ENCODE measurements at places on chromosomes 7 and 10.

GRCh38 chr10:74333174-74333573 lies 182.2 kb downstream of the ADK start:
- H3K4me3 ChIP-seq: no peak overlapping the region
- no peaks in the 10 kb centered on the region for H3K4me1 ChIP-seq
- no peak overlapping the region for H3K27ac ChIP-seq
- DNase-seq: no peak
- H3K27me3 ChIP-seq: no peaks in the 10 kb centered on the region

DNA sequence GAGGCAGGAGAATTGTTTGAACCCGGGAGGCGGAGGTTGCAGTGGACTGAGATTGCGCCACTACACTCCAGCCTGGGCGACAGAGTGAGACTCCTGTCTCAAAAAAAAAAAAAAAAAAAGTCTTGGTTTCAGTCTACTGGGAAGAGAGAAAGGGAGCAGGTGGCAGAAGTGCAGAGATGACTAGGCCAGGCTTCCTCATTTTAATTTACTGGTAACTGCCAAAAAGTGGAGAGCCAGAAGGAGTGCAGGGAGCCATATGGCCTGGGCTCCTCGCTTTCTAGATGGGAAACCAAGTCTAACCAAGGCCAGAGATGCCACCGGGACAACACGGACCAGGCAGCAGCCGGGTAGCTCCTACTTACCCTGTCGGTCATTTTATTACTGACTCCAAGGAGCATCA lies 12.2 kb downstream of the SEPHS1 start:
- no peak for DNase-seq
- no peak overlapping the region for H3K4me3 ChIP-seq
- H3K36me3 ChIP-seq: peaks cover 8% of the 10 kb centered on the region
- peaks cover 2% of the 10 kb centered on the region for H3K4me1 ChIP-seq
- H3K27ac ChIP-seq: no peak overlapping the region

GRCh38 chr7:86448856-86449255 lies 194.9 kb upstream of the GRM3 start:
- DNase-seq: no peak
- H3K27me3 ChIP-seq: no peaks in the 10 kb centered on the region
- no peak overlapping the region for H3K4me3 ChIP-seq
- H3K36me3 ChIP-seq: no peaks in the 10 kb centered on the region
- no peaks in the 10 kb centered on the region for H3K4me1 ChIP-seq

DNA sequence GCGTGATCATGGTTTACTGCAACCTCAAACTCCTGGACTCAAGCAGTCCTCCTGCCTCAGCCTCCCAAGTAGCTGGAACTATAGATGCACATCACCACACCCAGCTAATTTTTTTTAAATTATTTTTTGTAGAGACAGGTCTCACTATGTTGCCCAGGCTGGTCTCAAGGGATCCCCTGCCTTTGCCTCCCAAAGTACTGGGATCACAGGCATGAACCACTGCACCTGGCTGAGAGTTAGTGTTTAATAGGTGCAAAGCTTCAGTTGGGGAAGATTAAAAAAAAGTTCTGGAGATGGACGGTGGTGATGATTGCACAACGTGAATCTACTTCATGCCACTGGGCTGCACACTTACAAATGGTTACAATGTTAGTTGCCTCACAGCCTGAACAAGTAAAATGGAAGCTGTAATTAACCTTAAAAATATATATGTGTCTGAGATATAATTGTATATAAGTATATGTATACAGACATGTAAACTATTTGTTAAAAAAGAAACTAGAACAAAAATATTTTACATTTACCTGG lies 106.4 kb upstream of the ZNF438 start:
- no peak overlapping the region for H3K4me3 ChIP-seq
- H3K27me3 ChIP-seq: no peaks in the 10 kb centered on the region
- H3K36me3 ChIP-seq: no peaks in the 10 kb centered on the region
- no peak for DNase-seq
- H3K27ac ChIP-seq: no peak overlapping the region
- H3K4me1 ChIP-seq: peaks cover 17% of the 10 kb centered on the region

- H3K4me1 ChIP-seq: no peaks in the 10 kb centered on the region
- no peak overlapping the region for H3K4me3 ChIP-seq
- no peak overlapping the region for H3K27ac ChIP-seq
- DNase-seq: no peak
- no peaks in the 10 kb centered on the region for H3K27me3 ChIP-seq
Observed at GRCh38 chr10:15804109-15804508, 56.2 kb downstream of the MINDY3 start.

DNA sequence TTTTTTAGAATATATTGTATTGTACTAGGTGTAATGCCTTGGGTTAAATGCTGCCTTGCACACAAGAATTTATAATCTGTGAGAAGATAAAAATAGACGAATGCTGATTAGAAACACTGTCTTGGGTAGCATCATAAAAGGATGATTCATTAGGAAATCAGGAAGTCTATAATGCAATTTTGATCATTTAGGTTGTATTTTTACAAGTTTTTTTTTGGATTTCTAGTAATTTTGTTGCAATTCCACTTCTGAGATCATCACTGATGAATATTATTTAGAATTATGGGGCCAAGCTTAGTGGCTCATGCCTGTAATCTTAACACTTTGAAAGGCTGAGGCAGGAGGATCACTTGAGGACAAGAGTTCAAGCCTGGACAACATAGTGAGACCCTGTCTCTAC lies 29.6 kb downstream of the WBP1L start:
- no peaks in the 10 kb centered on the region for H3K36me3 ChIP-seq
- DNase-seq: no peak
- H3K4me3 ChIP-seq: no peak overlapping the region
- no peaks in the 10 kb centered on the region for H3K27me3 ChIP-seq
- H3K27ac ChIP-seq: no peak overlapping the region

DNA sequence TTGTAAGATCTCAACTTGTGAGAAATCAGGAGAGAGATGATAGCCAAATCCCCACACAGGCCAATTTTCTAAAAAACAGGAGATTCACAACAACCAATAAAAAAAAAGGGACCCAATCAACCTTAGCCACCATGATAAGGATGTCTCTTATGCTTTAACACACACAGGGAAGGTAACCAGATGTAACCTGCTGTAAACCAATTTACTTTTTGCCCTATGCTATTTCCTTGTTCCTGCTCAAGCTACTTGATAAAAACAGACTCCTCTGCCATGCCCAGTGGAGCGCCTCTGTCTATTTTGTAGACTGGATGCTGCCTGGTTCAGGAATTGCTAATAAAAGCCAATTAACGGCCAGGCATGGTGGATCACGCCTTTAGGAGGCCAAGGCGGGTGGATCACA lies 123.5 kb upstream of the NPVF start:
- no peak overlapping the region for H3K4me3 ChIP-seq
- no peak overlapping the region for H3K27ac ChIP-seq
